ENCODE measurements at places on chromosomes 16 and 17.

- DNase-seq: no peak
Observed at GRCh38 chr17:35666967-35667532, 64.4 kb upstream of the RASL10B start.

- no peak for DNase-seq
Observed at GRCh38 chr17:9002606-9003354, 18.5 kb upstream of the NTN1 start.

DNA sequence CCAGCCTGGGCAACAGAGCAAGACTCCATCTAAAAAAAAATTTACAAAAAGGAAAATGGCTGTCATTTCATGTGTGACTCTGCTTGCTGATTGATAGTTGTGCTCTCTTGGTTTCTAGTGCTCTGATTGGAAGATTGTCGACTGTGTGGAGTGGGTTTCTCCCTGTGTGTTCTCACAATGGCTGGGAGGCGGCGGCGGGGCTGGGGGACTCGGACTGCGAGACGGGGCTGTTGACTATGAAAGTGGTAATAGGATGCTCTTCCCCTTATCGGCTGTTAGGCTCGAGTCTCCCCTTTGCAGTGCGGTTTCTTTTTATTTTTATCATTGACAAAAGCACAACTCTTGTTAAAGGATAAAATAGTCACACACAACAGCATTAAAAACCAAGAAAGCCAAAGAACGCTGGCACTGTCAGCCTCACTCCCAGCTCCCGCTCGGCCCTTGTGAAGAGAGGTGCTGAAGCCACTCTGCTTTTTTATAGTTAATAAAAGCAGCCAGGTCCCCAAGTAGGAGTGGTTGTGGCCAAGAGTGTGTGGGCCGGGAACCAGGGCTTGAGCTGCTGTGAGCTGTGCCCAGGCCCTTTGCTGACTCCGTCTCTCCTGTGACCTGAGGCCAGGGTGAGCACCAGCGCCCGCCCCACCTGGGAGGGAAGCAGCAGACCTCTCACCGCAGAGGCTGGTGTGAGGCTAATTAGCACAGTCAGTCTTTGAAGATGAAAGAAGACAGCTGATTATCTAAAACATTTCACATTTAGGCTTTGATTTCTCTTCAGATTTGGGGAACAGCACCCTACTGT is 36.5 kb downstream of the TBCD start:
- no peak for DNase-seq

DNA sequence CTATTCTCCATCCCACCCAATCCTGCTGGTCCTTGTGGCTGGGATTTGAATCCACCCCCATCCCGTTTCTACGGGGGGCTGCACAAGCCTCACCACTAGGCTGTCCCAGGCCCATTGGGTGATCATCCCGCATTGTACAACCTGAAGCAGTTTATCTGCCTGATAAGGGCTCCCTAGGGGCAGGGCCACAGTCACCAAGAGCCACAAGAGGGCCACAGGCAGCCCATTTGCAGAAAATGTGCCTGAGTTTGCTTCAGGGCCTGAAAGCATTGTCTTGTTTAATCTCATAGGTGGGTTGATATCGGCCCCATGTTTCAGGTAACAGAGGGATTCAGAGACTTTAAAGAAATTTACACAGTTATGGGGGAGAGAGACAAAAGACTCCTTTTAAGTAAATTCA is 245.0 kb downstream of the CPPED1 start:
- no peak for DNase-seq

DNA sequence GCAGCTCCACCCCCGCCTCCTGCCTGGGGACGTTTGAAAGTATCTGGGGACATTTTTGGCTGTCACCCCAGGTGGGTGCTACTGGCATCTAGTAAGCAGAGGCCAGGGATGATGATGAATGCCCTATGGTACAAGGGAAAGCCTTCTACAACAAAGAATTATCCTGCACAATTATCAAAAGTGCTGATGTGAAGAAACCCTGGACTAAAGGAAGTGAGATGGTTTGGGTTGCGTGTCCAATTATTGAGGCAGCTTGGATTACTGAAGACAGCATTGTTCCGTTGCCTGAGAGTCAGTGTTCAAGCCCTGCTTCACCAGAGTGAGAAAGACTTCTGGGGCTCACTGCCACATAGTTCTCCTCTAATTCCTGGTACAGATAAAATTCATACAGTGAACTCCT is 343.4 kb downstream of the CA10 start:
- no peak for DNase-seq

DNA sequence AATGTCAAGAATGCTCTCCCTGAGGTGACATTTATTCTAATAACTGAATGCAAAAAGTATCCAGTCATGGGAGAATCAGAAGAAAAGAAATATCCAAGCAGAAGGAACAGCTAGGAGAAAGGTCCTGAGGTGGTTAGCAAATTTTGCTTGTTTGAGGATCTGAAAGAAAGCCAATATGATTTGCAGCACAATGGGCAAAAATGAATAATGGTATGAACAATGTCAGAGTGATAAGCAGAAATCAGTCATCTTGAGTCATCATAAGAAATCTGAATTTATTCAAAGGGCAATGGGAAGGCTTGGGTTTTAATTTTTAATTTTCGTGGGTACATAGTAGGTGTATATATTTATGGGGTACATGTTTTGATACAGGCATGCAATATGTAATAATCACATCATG is 68.5 kb downstream of the BRIP1 start:
- no peak for DNase-seq

GRCh38 chr16:50246299-50247122 is 19.8 kb upstream of the ADCY7 start:
- DNase-seq: no peak

- DNase-seq: no peak
Observed at GRCh38 chr16:72923757-72924156, 124.2 kb downstream of the ZFHX3 start.

DNA sequence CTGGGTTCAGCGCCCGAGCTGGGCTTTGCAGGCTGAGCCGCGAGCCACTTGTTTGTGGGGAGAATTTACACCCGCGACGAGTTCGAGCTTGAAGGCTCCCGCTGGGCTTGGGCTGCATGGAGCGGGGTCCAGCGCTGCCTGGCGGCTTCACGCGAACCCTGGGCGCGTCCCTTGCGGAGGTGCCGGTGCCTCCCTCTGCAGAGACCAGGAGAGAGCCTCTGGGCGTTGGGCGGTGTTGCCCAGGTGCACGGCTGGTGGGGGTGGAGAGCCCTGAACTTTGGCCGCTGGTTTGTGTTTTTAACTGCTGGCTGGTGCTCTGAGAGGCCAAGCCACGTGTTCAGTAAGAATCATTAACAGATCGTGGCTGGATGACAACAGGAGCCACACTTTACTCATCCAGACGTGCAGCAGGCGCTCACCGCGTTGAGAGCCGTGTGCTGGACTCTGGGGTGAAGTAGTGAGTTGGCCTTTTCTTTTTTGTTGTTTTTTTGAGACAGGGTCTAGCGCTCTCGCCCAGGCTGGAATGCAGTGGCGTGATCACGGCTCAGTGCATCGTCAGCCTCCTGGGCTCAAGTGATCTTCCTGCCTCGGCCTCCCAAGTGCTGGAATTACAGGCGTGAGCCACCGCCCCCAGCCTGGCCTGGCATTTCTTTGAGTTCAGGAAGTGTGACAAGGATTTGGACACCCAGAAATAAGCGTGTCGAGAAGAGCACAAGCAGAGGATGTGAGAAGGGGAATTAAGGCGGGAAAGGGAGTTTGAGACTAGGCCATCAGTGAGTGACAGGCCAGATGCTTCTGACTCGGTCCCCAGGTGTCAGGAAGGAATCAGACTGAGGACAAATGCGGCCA is 827 bp downstream of the CDK10 start:
- DNase-seq: no peak

- no peak for DNase-seq
Observed at GRCh38 chr16:70753228-70753627, 47.7 kb downstream of the VAC14 start.

DNA sequence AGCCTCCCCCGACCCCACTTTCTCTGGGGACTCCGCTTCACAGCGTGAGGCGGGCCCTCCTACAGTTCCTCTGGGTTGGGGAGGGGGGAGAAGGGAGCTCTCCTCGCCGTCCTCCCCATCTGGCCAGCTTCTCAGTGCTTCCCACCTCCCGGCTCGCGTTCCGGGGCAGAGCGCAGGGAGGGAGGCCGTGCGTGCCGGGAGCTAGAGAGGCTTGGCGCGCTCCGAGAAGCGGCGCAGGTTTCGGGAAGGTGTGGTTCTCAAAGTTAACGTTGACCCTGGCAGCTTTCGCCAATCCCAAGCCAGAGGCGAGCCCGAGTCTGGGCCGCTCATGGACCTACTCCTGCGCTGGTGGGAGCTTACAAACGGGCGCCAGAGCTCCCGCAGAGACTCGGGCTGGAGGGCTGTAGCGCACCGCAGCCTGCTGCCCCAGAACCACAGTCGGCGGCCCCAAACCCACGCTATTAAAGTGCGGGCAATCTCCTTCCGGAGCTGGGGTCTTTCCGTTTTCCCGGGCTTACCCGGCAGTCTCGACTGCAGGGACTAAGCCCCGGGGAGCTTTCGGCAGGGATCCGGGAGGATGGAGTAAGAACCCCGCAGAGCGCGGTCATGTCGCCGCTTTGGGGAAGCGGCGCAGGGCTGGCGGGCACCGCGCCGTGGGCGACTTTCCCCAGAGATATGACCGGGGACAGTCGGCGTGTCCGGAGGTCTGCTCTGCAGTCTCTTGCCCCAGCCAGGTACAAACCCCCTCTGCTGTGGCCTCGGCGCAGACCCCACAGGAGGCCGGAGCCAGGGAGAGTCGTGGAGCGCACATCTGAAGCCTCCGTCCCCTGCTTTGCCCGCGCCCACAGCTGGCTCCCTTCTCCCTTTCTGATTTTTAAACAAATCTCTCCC is 787 bp downstream of the CDH11 start:
- no peak for DNase-seq

DNA sequence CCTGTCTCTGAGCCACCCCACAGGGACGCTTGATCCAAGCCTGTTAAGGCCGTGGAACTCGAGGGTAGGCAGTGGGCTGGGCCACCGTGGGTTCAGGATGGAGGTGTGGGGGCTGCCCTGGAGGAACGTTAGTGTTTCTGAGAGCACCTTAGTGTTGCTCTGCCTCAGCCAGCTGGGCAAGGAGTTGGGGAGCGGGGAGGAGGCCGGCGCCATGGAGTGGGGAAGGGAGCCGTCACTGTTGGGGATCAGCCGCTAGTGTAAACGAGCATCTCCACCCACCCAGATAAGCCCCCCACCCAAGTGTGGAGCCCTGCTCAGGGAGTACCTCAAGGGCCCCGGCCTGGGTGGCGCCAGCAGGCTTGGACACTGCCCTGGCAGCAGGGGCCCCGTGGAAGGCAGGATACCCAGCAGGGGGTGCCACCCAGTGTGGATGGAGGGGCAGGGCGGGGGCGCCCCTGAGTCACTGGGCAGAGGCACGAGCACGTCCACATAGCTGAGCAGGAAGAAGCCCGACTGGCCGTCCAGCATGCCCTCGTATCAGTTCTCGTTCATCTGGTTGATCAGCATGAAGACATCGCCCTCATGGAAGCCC is 98.6 kb downstream of the KPNA2 start:
- no peak for DNase-seq

- no peak for DNase-seq
Observed at GRCh38 chr16:23482778-23483177, 27.5 kb downstream of the GGA2 start.

DNA sequence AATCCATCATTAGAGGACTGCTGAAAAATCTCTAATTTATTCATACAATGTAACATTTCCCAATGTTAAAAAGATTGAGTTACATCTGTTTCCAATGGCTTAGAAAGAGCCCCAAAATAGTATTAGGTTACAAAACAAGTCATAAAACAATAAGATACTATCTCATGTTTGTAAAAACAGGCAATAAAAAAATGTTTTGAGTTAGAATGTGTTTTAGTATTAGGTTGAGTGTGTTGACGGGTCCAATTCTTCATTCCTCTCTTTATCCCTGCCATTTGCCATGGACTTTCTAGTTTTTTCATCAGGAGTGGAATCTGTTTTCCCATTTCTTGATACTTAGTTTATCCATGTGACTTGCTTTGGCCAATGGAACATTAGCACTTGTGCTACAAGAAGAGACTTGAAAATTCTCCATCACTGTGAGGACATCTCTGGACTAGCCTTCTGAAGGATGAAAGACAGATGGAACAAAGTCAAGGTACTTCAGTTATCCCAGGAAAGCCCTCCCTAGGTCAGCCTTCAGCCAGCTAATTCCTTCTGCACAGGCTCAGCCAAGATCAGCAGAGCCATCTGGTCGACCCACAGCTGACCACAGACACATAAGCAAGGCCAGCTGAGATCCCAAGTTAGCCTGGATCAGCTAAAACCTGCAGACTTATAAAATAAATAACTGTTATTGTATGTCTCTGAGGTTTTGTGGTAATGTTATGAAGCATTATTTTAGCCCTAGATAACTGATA is 83.3 kb downstream of the HS3ST3A1 start:
- no peak for DNase-seq

DNA sequence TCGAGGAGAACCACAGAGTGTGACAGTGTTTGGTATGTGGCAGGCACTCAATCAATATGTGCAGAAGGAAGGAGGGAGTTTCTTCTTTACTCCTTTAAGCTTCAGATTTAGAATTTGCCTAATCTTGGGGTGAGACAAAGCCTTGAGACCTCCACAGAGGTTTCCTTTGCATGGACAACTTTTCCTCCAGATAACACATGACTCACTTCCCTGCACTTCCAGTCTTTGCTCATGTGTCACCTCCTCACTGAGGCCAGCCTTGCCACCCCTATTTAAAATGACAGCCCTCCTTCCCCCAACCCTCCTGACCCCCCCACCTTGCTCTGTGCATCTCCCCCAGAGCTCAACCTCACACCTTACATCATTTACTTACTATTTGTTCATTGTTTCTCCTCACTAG is 17.4 kb upstream of the NOS2 start:
- no peak for DNase-seq

- DNase-seq: no peak
Observed at GRCh38 chr17:79325709-79326430, 251.2 kb downstream of the ENGASE start.

DNA sequence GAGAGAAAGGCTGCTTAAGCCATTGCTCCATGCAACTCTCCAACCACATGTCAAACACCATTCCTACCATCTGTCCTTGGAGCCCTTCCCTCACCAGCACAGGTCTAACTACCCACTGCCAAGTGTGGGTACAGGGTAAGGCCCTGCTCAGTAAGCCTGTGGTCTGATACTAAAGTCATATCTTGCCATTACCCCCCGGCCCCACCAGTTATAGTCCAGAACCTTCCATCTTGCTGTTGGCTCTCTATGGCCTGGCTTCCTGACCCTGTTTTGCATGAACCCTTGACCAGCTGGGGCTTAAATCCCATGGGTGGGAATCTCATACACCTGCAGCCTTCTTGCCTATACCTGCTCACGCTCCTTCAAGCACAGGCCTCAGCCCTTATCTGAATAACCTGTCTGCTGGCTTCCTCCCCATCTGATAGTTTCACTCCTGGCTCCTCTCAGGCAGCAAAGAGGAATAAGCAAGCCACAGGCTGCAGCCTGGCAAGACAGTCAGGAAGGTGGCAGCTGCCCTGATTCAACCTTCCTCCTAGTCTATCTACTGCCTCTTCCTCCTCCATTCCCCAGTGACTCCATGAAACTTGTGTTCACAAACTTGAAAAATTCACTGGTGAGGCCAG is 64.1 kb downstream of the ZFHX3 start:
- DNase-seq: no peak

GRCh38 chr17:17196776-17197175 is 9.4 kb downstream of the PLD6 start:
- DNase-seq: no peak

GRCh38 chr16:26802965-26803364 is 263.8 kb upstream of the C16orf82 start:
- DNase-seq: no peak

Measured in NCI-H1048 (cell line).